ENCODE measurements at places on chromosomes 1 and 21. TPM values are rescaled to one million over a fixed set of nuclear protein-coding genes. Genes with fewer than 3 reads are reported as not detected.

DNA sequence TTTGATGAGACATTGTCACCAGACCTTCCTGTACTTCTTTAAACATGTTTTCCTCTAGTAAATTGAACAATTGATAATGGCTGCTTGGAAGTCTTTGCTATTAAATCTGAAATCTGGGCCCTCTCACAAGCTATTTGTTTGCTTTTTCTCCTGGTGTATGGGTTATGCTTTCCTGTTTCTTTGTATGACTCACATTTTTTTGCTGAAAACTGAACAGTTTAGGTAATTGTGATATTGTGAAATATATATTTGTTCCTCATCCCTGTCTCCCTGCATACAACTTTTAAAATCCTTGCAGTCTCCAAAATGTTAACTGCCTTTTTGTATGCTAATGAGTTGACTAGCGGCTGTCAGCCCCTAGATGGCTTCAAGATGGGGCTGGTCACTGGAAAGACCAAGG is 61.6 kb downstream of the MAP3K21 start:
- no peak for DNase-seq

CENPL gene
- 14.1 TPM for total RNA-seq

DNA sequence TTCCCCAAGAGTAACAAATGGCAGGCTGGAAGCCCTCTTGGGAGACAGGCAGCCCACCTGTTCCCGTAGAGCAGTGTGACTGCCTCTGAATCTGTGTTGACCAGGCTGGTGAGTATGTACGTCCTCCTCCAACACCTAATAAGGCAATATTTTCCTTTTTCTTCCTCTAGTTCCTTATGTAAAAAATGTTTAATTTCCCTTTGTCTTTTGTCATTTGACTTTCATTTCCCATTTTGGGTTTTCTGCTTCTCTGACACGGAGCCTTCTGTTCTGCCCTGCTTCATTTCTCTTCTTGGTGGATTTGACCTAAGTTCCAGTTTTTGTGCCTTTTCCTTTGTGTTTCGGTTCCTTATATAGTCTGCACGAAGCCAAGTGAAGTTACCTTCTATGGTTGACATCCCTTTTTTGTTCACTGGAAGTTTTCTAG is 65.8 kb upstream of the ATF3 start:
- no peak for DNase-seq

DEPDC1 gene
- total RNA-seq: 9.7 TPM

- DNase-seq: no peak
Measured at GRCh38 chr1:31761883-31762282, 2.3 kb downstream of the ADGRB2 start.

GRCh38 chr1:52153898-52154297 is 12.0 kb downstream of the ZFYVE9 start:
- no peak for DNase-seq

DNA sequence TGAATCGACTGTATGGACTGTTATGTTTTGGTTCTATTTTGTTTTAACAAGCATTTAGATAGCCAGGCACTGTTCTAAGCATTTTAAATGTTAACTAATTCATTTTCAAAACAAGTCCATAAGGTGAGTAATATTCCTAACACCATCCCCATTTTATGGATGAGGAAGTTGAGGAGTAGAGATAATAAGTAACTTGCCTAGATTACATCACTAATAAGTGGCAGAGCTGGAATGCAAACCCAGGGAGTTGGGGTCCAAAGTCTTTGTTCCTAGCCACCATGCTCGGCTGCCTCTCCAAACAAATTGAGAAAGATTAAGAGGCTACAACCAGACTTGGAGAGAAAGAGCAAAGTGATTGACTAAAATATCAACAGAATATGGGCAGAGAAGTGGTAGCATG is 12.6 kb upstream of the LEPR start:
- DNase-seq: no peak

DNA sequence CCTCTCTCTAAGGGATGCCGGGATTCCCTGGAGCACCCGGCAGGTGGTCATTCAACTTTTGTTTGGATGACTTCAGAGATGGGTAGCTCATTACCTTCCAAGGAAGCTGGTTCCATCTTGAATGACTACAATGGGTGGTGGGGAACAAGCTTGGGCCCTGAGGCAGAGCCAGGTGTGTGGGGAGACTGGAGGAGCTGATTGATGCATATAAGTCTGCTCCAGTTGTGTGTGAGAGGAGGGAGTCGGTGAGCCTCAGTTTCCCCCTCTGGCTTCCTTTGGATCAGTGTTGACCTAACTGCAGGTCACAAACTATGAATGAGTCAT is 133.8 kb upstream of the ZBTB40 start:
- DNase-seq: no peak

COL24A1 gene
- 0.33 TPM for total RNA-seq

GRCh38 chr1:100526894-100527293 is 11.0 kb upstream of the GPR88 start:
- DNase-seq: no peak

DNA sequence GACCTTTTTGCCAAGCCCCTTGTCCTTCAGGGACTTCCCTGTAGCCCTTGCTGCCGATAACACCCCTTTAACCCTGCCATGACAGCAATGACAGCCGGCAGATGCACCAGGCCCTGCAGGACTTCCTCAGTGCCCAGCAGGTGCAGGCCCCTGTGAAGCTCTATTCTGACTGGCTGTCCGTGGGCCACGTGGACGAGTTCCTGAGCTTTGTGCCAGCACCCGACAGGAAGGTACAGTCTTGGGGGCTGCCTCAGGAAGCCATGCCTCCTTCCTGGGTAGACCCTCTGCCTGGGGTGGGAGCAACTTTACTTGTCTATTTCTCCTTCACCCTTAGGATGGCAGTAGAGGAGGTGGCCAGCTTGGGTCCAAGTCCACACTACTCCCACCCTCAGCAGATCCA is 16.1 kb upstream of the PADI6 start:
- DNase-seq: no peak

HUNK gene
- total RNA-seq: 11.3 TPM

DNA sequence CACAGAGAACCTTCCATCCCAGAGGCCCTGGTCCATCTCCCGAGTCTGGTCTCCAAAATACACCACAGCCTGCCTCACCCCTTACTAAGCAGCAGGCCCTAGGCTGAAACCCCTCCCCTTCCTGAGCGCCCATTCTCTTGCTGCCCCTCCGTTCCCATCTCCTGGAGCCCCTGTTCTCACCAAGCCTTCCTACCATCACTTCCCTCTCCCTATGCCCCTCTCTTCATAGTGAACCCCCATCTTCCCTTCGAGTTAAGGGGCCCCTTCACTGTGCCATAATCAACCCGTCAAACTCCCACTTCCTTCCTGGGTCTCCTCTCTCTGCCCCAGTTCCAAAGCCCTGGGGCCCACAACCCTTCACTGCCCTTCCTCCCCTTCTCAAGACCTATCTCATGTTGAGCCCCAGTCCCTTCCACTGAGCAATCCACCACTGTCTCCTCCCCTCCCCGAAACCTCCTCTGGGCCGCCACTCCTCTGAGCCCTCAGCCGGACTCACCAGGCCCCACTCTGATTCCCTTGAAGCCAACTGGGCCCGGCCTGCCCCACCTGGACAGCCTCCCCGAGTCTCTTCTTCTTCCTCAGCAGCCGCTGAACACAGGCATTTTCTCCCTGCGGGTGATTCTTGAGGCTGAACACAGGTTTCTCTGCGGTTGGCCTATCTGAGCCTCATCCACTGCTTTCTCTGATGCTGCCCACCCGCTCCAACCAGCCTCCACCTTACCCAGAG is 42.2 kb upstream of the WASF2 start:
- no peak for DNase-seq

DNA sequence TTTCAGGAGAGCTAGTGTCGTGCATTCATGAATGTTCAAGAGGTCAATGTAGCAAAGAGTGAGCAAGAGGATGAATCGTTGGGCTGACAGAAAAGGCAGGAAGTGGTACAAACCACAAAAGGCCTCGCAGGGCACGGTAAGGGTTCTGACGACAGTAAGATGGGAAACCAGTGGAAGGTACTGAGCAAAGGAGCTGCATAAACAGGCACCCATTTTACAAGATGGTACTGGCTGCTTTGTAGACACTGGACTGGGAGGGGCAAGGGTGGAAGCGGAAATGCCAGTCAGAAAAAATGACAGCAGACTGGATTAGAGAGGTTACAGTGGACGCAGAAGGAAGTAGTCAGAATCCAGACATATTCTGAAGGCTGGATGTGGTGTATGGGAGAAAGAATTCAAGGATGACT is 123.5 kb downstream of the PTPN14 start:
- DNase-seq: no peak

TPTE gene
- not detected for total RNA-seq

SAMSN1 gene
- 6.0 TPM for total RNA-seq

CGN gene
- 52.8 TPM for total RNA-seq

GRCh38 chr1:10680487-10680886 is 116.0 kb downstream of the CASZ1 start:
- DNase-seq: no peak

DNA sequence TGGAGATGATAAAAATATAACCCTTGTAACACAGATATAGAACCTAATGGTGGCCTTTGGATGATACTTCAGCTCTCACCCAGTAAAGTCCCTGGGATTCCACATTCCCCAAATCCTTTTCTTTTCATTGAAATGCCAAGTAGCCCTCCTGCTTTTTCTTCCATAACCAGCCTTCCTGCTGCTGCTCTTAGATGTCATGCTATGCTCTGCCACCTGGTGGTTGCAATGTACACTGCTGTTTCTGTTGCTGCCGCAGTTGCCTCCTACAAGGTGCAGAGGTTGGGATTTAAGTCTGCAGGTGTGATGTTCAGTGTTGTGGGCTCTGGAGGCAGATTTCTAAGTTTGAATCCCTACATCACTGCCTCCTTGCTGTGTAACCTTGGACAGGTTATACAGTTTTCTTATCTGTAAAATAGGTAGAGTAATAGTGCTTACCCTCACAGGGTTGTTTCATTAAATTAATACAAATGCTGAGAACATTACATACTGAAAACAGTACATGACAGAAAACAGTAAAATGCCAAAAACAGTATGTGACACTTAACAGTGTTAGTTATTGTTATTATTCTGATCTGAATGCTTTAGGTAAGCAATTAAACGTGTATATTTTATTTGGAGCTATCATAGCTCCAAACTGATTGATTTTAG is 64.3 kb downstream of the CAMSAP2 start:
- peak; percentile 78 for DNase-seq

GRCh38 chr1:231731268-231731667 is 104.7 kb downstream of the DISC1 start:
- DNase-seq: no peak

DNA sequence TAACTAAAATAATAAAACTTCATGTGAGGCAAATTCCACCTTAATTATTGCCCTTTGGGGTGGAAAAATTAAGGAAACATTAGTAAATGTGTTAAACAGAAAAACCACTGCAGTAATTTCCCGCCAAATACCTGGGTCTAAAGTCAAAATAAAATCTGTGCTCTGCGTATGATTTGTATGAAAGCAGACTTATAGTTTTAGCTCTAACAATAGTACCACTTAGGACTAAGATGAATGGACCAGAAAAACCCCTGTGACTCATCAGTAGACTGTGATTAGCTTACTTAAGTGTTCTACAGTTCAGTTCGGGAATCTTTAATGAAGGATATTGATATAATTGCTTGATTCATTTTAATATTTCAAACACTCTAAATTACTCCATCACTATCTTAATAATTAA is 23.3 kb upstream of the C1orf105 start:
- DNase-seq: no peak

PLPPR5 gene
- total RNA-seq: 7.1 TPM

GREM2 gene
- total RNA-seq: 1.0 TPM

GRCh38 chr1:31756578-31756977 is 7.6 kb downstream of the ADGRB2 start:
- DNase-seq: no peak

Measured in type B pancreatic cell (in vitro differentiated cells).